ENCODE measurements at places on chromosomes 16 and 17.
A peak's percentile ranks its signal among the peaks of the same experiment; 100 is the strongest.

DNA sequence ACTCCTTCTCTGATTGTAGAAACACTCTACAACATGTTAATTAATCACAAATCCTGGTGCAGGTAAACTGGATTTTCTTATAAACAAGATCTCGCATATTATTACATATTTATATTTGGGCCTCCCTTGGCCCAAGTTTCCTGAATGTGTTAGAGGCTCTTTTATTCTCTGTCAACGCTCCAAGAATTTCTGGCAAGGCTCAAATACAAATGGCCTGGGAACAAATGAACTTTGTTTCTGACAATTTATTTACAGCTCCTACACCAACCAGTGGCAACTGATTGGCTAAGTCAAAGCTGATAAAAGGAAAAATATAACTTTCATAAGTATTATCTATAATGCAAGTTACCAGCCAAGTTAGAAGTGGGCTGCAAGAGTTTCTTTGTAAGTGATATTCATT is 64.9 kb upstream of the CORO6 start:
- no peak for DNase-seq

GRCh38 chr17:83203073-83203471 is 123.7 kb downstream of the METRNL start:
- DNase-seq = no peak

DNA sequence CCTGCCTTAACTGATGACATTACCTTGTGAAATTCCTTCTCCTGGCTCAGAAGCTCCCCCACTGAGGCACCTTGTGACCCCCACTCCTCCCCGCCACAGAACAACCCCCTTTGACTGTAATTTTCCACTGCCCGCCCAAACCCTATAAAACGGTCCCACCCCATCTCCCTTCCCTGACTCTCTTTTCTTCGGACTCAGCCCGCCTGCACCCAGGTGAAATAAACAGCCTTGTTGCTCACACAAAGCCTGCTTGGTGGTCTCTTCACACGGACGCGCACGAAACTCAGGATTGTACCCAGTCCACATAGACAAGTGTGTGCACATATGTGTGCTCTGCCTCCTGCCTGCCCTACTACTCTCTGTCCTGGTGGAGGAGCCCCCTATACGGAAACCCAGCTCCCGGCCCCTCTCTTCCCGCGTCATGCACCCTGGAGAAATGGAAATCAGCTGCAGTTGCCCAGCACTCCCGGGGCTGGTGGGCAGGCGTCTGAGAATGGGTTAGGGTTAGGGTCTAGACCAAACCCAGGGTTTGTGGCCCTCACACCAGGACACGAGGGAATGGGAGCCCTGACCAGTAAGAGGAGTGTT is 2.4 kb upstream of the RHBDF1 start:
- no peak for DNase-seq

GRCh38 chr16:86568677-86569623 is 2.3 kb downstream of the FOXC2 start:
- DNase-seq = no peak

DNA sequence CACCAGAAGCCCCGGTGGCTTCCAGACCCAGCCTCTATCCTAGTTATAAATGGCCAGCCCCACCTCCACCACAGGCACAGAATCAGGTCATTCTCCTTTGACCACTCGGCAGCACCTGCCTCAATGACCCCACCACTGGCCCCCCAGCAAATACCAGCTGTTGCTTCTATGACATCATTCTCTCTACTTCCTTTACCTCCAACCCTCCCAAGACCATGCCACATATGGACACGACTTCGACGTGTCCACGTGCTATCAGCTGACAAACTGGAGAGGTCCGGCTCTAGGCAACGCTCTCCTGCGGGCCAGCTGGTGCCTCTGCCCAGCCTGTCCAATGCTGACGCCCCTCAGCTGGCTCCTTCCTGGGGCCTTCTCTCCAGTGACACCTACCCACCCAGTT is 5.9 kb downstream of the ALYREF start:
- DNase-seq = no peak

DNA sequence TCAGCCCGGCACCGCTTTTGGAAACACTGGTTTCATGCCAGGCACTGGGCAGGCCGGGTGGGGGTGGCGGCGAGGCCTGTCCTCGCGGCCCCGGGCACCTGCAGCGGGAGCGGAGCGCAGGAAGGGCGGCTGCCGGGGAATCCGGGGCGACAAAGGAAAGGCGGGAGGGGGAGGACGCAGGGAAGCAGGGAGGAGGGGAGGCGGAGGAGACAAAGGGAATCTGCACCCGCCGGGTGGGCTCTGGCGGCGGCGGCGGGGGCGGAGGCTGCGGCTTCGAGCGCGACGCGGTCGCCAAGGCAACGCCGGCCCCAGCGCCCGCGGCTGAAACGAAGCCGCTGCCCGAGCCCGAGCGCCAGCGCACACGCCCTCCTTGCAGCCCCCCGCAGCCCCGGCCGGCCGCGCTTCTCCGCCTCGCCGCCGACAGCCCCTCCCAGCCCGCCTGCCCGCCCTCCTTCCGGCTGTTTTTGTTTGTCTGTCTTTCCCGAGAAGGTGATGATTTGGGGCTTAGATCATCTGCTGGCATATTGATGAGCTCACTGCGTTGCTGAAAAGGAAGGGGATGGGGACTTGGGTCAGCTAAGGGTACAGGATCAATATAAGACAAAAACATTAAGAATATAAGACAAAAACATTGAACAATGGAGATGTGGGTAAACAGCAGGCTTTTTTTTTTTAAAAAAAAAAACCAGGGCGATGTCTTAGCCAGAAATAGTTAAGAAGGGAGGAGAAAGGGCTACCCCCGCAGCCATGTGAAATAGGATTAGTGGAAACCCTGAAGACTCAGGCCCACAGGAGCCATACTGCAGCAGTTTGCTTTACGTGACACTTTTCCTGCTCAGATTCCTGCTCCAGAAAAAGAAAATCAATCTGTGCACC is 32.7 kb downstream of the CDK5R1 start:
- peak; percentile 89 for DNase-seq

DNA sequence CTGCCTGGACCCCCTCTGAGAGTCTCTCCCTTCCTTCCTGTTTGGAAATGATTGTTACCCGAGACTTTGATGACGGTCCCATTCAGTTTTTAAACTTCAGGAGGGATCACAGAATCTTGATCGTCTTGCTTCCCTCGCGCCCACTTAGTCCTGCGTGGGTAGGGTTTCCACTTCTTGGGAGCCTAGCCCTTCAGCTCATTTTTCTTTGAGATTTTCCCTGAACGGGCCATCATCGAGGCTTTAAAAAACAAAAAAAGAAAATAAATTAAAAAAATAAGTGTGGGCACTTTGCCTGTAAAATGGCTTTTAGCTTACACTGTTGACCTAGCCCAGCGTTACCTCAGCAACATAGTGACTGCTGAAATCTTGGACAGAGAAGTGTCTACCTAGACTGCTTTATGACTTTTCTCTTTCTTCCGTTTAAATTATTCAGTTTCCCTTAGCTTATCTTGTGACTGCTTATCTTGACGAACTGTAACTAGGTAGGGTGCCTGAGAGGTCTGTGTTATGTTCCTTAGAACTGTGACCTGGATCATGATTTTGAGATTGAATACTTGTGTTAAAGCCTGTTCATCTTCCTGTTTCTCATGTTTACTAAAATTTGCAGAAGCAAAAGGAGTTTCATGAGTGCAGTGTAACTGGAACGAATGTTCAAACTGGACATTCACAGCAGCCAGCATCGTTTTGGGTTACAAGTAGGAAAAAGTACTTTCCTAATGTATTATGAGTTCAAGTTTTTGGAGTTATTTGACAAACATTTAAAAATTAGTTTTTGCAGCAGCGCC is 874 bp downstream of the WWP2 start:
- no peak for DNase-seq

- peak; percentile 68 for DNase-seq
These were observed 17.9 kb downstream of the LIG3 start for GRCh38 chr17:34998205-34998604.

GRCh38 chr17:2972749-2973148 is 90.7 kb downstream of the OR1D5 start:
- DNase-seq = no peak

DNA sequence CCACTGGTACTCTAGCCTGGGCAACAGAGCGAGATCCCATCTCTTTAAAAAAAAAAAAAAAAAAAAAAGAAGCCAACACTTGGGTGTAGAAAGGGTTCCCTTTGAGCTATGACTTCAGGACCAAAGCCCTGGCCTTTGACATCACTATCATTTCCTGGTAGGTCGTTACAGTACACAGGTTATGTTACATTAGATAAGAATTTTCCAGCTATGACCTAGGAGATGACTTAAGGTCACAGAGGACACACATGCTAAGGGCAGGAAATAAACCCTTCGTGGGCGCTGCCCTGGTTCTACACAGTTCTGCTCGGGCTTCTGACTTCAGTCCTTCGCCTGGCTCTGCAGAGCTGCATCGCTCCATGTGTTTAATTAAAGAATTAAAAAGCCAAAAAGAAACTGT is 112.0 kb downstream of the ADCY9 start:
- DNase-seq = no peak

- peak; percentile 69 for DNase-seq
These were observed 10.2 kb upstream of the HOXB9 start for GRCh38 chr17:48636177-48637018.

- peak; percentile 69 for DNase-seq
These were observed 6.2 kb downstream of the PHOSPHO1 start for GRCh38 chr17:49224198-49224996.

GRCh38 chr17:58587713-58588117 is 73.3 kb upstream of the MTMR4 start:
- DNase-seq = peak; percentile 67

DNA sequence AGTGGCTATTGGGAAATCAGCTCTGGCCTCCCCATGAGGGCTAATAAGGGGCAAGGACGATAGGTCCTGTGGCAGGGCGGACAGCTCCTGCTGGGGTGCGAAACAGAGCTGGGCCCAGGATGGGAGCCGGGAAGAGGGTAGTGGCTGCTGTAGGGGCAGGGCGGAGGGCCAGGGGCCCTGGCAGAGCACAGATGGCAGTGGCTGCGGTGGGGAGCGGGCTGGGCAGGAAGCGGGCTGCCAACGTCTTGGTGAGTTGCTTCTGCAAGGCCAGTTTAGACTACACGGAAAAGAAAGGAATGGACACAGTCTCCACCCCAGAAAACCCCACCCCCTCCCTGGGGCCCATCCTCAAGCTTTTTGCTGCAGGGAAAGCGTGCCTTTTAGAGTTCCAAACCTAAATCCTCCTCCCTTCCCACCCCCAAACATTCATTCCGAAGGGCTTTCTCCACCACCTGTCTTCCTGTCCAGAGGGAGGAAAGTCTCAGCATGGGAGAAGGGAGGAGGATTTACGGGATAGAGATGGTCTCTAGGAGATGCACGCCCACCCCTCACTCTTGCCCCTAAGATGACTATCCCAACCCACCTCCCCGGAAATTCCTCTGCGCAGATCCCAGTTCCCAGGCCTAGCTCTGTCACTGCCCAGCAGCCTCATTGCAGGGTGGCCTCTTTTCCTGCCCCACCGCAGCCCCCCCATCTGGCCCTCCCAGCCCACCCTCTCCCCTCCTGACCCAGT is 7.1 kb downstream of the NKIRAS2 start:
- DNase-seq = no peak

DNA sequence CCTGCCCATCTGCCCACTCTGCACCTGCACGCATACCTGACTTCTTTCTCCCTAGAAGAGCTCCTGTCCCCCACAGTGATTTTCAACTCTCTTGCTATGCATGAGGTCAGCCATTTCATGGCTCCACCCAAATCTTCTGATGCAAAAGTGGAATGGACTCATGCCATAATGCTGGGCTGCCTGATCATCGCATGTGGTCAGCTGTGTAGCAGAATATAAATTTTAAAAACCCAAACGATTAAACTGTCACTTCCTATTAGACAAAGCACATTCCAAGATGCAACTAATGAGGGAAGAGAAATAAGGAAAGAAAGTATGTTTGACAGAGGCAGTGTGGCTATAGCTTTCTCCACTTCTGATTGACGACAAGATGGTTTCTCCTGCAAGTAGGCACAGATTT is 26.1 kb downstream of the GRIN2A start:
- no peak for DNase-seq

DNA sequence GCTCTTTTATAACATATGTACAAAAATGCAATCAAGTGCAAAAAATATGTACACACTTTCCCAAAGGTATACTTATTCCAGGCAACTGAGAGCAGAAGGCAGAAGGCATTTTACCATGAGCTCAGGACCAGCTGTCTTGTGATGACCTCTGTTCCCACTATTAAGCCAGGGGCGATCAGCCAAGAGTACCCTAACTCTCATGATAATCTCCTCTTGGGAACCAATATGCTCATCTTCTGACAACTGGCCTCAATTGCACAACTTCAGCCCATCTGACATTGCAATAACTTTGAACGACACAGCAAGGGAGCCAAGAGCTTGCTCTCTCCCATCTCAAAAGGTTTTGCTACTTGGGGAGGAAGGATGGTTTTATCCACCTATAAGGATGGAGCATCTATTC is 471.9 kb downstream of the HS3ST3B1 start:
- no peak for DNase-seq

GRCh38 chr17:4872786-4873185 is 26.6 kb upstream of the C17orf107 start:
- no peak for DNase-seq

- DNase-seq = no peak
These were observed 24.2 kb downstream of the C1QTNF1 start for GRCh38 chr17:79047923-79048825.

DNA sequence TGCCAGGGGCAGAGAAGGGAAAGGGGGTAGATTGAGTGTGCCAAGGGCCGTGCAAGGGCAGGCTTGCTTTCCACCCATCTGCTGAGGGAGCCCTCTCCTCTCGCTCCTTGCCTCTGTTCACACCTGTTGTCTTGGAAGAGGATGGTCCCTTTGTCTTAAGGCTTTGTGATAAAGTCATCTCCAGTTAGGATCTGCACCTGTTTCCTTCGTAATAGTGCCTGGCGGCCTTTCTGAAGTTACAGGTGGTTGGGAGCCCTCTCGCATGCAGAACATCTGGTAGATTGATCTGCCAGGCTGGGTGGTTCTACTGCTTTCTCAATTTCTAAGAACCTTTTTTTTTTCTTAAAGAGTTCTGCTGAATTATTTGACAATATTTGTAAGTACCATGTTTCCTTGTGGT is 16.3 kb downstream of the UBFD1 start:
- no peak for DNase-seq

Measured in GM06990 (cell line).